Amygdala (tissue), 56 donors: ENCODE measurements at places on chromosomes 1 and 21.

DNA sequence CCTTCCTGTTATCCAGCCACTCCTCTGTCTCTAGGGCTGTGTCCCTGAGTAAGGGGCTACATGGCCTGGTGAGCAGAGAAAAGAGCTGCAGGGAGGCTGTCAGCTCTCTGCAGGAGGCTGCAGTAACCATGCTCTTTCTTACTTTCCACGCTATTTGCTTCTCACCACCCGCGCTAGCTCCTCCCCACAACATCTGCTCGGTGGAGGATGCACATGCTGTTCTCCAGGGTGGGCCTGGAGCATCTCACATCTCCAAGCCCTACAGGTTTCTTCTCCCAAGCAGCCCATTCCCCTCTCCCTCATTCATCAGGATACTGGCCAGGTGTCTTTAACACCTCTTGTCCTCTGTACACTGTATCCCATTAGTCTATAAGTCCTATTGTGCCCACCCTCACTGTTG, 103.8 kb downstream of the IER5 start:
- DNase-seq = peak; percentile 11

DNA sequence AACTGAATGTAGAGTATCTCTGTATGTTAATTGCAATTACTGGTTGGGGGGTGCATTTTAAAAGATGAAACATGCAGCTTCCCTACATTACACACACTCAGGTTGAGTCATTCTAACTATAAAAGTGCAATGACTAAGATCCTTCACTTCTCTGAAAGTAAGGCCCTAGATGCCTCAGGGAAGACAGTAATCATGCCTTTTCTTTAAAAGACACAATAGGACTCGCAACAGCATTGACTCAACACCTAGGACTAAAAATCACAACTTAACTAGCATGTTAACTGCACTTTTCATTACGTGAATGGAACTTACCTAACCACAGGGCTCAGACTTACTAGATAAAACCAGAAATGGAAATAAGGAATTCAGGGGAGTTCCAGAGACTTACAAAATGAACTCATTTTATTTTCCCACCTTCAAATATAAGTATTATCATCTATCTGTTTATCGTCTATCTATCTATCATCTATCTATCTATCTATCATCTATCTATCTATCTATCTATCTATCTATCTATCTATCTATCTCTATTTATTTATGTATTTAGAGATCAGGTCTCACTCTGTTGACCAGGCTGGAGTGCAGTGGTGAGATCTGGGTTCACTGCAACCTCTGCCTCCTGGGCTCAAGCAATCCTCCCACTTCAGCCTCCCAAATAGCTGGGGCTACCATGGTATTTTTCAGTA, 47.8 kb downstream of the CHML start:
- DNase-seq = no peak

- no peak for DNase-seq
These were observed 18.4 kb upstream of the REG4 start for GRCh38 chr1:119829625-119830024.

GRCh38 chr1:232292239-232292638, 337.7 kb downstream of the SIPA1L2 start:
- DNase-seq = no peak

DNA sequence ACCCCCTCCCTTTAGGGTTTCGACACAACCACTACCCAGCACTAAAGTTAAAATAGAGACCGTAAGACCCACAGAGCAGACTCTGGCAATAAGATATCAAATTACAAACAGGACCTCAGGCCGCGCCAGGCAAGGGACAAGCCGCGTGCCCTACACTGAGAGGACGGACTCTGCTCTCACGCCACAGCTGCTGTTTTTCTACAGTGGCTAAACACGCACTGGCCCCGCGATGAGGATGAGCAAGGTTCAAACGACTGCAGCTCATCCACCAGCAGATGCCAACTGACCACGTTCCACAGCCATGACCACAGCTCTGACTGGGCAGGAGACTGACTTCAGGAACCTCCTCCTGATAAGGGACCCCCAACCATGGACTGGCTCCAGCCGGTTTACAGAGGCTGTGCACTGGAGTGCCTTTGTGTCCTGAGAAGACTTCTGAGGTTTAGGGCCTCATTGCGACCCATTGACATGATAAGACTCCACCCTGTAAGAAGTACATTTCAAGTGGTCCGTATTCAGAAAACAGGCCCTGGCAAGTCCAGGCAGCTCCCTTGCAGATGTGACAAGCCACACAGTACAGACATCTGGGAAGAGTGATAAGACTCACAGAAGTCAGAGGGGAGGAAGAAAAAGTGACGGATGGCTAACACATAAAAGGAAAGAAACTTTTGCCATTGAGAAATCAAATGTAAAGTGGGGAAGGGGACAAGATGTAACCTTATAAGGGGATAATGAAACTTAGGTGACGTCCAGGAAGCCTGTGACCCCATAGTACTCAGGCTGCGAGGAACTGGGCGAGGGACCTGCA, 1.5 kb upstream of the KRTAP10-6 start:
- DNase-seq = no peak

DNA sequence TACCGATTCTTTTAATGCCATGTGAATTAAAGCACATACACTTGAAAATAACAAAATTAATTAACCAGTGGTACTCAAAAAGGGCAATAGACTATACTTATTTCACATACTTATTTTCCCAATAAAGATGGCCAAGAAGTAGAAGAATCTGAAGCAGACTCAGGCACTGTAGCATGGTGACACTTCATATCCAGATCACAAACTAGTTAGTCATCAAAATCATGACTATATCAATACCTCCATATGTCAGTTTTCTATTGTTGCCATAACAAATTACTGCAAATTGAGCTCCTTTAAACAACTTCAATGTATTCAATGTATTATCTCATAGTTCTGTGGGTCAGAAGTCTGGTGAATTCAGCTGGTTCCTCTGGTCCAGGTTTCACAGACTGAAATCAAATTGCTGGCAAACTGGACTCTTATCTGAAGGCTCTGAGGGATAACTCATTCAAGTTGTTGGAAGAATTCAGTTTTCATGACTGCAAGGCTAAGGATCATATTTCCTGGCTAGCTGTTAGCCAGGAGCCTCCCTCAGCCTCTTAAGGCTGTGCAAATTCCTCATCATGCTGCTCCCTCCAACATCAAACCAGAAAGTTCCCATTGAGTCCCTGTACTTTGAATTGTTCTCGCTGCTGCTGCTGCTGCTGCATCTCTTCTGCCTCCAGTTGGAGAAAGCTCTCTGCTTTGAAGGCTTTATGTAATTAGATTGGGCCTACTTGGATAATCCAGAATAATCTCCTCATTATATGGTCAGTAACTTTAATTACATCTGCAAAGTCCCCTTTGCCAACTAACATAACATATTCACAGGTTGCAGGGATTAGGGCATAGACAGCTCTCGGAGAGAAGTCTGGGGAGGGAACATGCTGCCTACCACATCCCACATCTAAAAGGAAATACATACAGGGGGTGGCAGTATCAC, 91.5 kb downstream of the MRPL39 start:
- DNase-seq = no peak

DNA sequence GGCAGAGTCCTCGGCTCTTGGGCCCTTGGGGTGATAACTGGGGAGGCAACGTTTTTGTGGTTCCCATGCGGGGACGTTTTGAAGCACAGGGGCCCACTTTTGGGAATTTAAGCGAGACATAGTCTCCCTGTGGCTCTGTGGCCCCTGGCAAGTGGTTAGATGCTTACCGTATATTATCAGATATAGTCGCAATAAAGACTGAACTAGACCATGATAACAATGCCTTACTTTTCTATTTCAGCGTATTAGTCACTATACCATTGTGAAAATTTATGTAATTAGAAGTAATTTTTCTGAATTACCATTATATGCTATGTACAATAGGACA, 538 bp upstream of the RCAN1 start:
- no peak for DNase-seq

GRCh38 chr1:205447457-205448341, 8.1 kb downstream of the BLACAT1 start:
- no peak for DNase-seq

DNA sequence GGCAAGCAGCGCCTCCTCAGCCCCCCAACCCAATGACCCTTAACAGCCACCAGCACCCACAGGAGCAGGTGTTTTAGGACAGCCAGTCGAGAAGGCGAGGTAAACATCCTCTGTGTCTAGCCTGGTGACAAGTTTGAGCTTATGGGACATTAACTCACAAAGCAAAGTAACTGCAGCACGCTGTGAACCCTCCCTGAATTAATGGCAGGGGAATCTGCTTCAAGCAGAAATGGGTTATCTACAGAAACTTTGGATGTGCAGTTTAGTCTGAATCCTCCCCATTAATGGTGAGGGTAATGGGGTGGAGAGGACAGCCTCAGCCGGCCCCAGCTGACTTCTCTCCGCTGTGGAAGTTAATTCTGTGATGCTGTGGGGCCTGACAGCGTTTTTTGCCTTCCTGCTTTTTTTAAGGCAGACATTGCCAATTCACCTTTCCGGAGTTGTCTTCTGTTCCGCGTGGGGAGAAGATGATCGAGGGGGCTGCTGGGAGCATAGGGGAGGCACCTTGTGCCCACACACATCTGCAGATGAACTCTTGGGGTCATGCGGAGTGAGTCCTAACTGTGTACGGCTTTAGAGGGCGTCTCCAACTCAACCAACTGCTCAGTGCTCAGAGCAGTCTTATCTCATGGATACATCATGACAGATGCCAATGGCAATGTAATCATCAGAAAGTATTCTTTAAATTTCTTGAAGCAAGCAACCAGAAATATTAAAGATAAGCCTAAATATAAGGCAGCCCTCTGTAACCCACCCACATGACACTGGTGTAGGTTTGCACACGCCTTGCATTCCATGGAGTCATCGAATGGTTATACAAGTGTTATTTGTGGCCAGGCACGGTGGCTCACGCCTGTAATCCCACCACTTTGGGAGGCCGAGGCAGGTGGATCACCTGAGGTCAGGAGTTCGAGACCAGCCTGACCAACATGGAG, 41.0 kb downstream of the POFUT2 start:
- DNase-seq = no peak

GRCh38 chr1:56448529-56449300, 130.6 kb downstream of the PLPP3 start:
- no peak for DNase-seq

DNA sequence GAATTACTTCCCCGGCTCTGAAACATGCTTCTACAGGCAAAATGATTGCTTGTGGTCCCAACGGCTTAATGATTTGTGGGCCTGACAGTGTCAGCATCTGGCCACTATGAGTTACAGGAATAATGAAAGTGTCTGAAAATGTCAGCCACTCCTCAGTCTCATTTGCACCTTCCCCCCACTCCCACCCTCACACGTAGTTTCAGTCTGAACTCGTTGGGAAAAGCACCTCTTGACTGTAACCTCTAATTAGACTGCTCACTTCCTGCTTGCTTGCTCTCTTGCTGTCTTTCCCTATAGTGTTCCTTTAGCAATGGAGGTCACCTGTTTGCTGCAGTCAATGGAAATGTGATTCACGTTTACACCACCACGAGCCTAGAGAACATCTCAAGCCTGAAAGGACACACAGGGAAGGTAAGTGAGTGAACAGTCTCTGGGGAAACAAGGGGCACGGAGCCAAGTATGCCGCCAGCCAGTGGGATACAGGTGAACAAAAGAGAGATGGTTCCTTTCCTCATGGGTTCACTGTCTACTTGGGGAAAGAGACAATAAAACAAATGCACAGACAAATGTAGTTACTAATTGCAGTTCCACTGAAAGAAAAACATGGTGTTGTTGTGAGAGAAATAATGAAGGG, 27.1 kb downstream of the CFAP57 start:
- DNase-seq = no peak

DNA sequence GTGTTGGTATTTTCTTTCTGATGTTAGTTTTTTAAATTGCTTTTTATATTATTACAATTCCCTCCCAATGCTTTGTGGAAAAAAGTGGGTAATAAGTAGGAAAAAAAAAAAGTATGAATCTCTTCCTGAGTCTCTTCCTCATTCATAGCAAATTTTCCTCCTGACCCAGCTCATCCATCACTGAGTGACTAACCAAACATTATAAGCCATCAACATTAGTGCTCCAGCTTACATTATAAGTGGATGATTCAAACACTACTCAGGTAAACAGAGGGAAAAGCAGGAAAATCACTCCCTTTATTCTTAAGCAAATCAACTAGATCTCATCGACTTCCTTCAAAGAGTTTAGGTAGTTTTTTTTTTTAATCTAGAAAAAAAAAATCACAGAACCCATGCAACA, 15.4 kb upstream of the SAMD13 start:
- no peak for DNase-seq

- DNase-seq = peak; percentile 60
These were observed at the start of gene FABP3 for GRCh38 chr1:31373056-31373896. FABP3 (minus strand) TSS chr1:31373076; CDS start chr1:31373014, 62 bp downstream.

- no peak for DNase-seq
These were observed 448 bp downstream of the GATAD2B start for GRCh38 chr1:153922076-153922971.

DNA sequence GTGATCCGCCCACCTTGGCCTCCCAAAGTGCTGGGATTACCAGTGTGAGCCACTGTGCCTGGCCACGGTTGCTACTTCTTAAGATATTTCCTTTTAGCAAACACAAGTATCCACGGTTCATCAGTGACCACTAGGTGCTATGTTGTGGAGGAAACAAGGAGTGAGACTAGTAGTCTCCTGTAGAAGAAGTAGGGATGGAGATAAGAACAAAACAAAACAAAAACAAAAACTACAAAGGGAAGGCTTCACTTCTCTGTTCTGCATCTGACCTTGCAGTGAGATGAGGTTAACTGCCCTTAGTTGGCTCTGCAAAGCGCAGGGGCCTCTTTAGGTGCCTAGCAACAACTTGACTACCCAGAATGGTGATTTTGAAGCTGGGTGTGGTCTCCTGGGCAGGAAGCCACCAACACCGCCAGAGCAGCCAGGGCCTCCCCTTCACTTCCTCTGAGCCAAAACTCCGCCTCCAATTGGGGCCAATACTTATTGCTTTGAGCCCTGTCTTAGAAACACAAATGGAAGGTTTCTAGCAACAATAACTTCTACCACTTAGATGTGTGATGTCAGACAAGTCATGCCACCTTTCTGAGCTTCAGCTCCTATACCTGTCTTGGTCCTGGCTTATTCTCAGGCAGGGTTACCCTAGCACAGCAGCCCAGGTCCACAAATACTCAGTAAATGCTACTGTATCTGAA, 12.8 kb upstream of the CDC42 start:
- no peak for DNase-seq

- no peak for DNase-seq
These were observed 23.1 kb downstream of the CD53 start for GRCh38 chr1:110896090-110896489.

- DNase-seq = no peak
These were observed 1347.2 kb upstream of the B3GALT2 start for GRCh38 chr1:194533641-194534040.
